Right hindlimb (tissue), 1 donor: ENCODE measurements at places on chromosomes 6 and 20.
A peak's percentile ranks its signal among the peaks of the same experiment; 100 is the strongest.

DNA sequence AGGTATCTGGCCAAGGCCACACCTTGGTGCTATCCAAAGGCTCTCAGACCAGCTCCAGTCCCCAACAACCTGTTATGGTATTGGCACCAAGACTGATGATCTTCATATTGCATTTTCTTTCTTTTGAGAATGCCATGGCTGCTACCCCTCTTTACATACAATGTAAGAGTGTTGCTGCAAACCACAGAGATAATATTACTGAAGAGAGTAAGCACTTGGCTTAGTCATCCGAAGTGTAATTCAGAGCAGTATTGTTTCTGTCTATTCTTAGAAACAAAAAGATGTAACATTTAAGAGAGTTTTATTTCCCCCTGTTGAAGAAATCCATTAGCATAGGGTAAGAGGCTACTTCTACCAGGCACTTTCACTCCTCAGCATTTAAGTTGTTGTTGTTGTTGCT, 212.5 kb downstream of the C6orf118 start:
- DNase-seq: no peak

DNA sequence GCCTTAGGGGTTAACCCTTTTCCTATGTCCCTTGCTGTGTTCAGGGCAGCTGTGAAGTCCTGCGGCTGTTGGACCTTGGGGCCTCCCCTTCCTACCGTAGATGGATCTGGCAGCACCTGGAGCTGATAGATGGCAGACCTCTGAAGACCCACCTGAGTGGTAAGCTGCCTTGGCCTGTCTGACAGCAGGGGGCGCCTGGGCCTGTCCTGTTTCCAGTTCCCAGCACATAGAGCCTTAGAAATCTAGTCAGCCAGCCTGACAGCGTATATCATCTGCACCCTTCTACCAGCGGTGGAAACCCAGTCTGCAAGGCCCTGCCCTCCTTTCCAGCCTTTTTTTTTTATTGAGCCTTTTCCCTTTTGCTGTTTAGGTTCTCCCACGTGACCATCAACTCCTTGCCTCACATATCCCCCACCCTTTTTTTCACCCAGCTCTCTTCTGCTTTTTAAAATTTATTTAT, 26.6 kb downstream of the CNBD2 start:
- DNase-seq: peak; percentile 84

DNA sequence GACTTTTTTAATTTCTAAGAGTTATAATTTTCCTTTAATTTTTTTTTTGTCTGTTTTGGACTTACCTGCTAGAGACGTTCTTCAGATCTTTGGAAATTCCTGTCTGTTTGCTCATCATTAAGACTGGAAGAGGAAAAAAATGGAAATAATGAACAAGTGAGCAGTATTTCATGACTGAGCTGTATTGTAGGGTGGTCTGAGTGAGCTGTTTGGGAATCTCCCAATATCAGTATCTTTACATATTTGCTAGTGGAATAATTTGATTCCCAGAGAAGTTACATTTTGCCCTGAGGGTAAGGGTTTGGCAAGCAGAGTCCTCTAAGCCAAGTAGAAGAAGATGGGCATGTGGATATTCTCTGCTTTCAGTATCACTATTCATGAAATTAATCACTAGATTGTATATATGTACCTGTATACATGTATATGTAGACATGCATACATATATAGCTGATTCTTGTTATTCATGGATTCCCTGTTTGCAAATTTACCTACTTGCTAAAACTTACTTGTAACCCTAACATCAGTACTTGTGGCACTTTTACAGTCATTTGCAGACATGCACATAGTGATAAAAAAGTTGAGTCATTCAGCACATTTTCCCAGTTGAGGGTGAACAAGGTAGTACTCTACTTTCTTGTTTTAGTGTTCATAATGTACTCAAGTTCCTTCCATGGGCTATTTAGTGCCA, 13.5 kb downstream of the ZC2HC1B start:
- DNase-seq: no peak

DNA sequence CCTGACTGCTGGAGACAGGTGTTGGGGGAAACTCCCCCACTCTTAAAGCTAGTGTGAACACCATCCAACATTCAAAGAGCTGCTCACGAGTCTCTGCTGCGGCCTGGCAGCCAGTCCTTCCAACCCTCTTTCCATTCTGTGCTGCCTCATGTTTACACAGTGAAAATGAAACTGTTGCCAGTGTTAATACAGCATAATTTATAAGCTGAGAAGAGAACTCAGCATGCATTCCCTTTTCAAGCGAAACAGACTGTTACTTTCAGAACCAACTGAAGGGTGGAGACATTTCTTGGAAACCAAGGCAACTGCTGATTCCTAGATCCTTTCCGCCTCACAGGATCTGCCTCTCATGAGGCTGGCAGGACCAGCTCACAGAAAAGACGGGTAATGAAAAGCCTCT, 533.8 kb upstream of the ID4 start:
- peak; percentile 32 for DNase-seq

- no peak for DNase-seq
These were observed 119.1 kb upstream of the MAP7 start for GRCh38 chr6:136669299-136669699.

- DNase-seq: no peak
These were observed 75.6 kb downstream of the SAMD3 start for GRCh38 chr6:130147111-130147510.

GRCh38 chr6:72824833-72825232, 203.0 kb downstream of the KCNQ5 start:
- no peak for DNase-seq

DNA sequence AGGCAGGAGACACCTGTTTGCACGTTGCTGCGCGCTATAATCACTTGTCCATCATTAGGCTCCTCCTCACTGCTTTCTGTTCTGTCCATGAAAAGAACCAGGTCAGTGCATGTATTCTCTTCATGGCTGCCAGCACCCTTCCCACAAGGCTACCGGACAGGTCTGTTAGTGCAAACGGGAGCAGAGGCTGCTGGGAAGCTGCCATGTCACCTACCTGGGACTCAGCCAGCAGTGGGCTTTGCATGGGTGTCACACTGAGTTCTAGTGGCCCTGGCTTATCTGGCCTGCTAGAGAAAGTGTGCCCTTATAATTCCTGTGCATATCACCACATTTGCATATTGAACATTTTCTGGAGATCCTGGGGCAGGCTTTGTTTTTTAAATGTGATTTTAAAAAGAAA, 24.8 kb downstream of the LYRM2 start:
- DNase-seq: no peak

DNA sequence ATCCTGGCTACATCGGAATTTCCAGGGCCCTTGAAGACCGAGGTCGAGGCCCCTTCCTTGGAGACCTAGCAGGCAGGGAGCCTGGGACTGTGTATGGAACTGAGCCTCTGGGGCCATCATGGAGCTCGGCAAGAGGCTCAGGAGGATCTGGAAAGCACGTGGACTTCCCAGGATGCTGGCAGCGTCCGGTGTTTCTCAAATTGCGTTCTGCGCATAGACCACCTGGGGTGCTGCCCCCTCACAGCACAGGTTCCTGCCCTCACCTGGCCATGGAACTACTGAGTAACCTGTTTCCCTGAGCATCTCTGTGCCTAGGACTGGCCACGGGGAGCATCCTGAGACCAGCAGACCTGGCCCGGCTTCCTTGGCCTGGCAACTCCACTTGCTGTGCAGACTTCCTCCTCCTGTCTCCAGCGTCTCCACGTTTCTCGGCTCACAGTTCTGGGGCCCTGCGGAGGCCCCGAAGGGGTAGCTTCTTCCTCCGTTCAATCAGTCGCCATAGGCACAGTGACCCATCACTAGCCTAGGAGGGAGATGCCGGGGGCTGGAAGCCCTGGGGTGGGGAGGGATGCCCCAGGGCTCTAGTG, 144.3 kb downstream of the CDH4 start:
- no peak for DNase-seq

DNA sequence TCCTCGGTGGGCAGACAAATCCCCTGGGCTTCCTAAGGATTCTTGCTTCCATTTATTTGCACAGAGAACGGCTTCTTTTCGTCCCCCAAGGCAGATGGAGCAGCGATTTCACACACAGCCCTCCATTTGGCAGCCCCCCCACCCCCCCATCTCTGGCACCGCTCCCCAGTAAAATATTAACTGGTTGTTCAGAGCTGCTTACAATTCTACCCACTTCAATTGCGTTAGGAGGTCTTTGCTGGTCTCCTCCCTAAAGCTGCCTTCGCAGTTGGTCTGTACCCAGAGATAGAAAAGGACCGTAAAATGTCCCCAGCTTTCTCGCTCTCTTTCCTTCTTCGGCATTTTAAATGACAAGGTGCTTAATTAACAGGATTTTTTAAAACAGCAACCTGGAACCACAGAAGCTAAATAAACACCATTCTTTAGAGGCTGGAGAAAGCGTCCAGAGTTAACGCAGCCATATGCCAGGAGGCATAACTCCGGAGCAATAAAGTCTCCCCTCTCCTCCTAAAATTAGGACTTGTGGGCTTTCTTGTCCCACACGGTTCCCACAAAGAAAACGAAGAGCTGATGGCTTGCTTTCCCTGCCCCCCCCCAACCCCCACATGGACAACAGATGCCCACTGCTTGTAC, 1.7 kb upstream of the ZMYND8 start:
- DNase-seq: no peak

DNA sequence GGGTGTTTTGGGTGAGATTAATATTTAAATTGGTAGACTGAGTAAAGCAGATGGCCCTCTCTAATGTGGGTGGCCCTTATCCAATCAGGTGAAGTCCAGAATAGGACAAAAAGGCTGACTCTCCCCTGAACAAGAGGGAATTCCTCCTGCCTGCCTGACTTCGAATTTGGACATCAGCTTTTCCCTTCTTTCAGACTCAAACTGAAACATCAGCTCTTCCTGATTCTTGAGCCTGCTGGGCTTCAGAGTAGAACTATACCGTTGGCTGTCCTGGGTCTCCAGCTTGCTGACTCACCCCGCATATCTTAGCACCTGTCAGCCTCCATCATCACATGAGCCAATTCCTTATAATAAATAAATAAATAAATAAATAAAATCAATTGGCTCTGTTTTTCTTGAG, 15.0 kb upstream of the TGM6 start:
- DNase-seq: no peak

- no peak for DNase-seq
These were observed 3.6 kb upstream of the SLC17A4 start for GRCh38 chr6:25750906-25751305.

DNA sequence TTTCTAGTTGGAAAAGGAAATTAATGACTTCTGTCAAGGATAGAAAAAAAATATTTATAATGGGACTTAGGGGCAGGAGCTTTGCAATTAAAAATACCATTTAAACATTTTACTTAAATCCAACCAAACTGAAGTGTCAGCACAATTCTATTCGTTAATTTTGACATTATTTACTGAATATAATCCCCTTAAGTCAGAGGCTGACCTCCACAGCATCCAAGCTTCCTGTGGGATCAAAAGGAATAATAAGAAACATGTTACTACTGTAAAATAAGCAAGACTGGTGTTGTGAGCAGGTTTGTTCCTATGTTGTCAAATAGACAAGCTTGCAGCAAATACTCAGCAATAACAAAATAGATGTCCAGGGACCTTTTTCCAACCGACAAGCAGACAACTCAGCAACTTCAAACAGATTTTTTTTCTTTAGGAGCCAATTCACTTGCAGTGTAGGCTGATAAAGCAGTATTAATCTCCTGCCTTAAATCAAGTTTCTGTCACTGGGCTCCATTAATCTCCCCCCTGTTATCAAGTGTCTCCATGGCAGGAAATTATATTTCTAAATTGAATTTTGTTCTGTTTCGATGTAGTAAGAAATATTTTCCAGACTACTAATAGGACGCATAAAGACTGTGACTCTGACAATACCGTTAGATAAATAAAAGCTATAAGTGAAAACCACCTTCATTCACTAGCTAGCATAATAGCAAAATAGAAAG, 157.4 kb downstream of the HACE1 start:
- DNase-seq: no peak

- no peak for DNase-seq
These were observed 4.7 kb upstream of the SLC22A2 start for GRCh38 chr6:160263196-160263939.

GRCh38 chr6:133837801-133838349, 51.0 kb upstream of the TCF21 start:
- no peak for DNase-seq

DNA sequence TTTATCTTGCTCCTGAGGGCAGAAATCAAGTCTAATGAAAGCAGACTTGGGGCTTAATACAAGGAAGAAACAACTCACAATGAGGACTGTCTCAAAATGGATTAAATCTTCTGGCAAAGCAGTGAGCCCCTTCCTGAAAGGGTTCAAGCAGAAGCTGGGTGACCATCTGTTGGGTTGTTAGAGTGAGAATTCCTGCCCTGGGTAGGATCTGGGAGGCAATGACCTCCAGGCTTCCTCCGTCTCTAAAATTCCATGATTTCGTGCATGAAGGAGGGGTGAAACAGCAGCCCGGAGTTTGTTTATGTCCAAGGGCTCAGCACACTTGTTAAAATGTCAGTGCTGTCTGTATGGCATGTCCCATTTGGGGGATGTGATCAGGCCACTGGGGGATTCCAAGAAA, 64.0 kb upstream of the KCNK16 start:
- no peak for DNase-seq

DNA sequence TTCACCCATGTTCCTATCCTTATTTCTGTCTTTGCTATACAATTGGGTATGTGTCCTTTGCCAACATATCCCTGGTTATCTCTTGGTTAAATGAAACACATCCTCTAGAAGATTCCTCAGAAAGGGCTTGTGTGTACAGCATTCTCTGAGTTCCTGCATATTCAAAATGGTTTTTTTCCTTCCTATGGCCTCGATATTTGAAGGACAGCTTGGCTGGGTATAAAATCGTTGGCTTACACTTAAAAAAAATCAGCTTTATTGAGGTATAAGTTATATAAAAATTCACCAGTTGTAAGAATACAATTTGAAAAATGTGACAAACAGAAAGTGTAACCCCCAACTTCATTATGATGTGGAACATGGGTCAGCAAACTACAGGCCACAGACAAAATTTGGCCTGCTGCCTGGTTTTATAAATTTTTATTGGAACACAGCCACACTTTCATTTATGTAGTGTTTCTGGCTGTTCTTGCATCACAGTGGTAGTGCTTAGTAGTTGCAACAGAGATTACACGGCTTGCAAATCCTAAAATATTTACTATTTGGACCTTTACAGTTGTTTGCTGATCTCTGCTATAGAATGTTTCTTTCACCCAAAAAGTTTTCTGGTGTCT, 16.7 kb downstream of the PCMT1 start:
- no peak for DNase-seq

DNA sequence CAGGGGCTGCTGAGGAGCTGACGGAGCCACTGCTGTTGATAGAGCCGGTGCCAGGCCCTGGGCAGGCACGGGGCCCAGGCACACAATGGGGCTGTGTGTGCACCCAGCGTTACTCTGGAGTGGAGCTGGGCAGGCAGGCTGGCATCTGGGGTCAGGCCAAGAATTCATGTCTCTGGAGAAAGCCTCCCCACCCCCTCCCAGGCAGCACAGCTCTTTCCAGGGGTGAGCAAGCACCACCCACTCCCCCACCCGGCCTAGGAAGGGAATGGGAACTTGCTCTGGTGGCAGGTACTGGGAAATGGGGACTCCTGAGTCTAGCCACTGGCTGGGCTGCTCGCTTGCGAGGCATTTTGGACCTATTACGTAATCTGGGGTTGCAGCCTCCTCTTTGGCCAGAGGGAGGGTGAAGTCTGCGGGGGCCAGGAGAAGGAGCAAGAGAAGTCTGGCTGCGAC, 22.7 kb downstream of the TFEB start:
- DNase-seq: no peak
